ENCODE measurements at places on chromosomes 2 and 18.

- DNase-seq, result no peak
These were observed 28.2 kb upstream of the CYRIA start for GRCh38 chr2:16693854-16694253.

DNA sequence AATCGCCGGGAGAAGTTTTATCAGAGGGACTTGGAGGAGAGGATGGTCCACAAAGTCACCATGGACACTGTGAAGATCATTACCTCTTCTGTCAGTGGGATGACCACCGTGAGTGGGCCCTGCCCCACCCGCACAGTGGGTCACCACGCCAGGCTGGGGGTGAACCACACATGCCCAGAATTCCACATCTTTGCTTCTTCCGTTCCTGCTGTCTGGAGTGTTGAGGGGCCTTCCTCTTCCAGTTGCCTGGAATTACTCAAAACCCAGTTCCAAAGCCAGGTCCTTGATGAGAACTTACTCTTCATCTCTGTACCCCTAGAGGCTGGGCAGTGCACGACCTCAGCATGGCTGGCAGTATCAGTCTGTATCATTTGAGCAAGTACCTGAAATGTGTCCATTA lies 22.1 kb downstream of the MROH2A start:
- DNase-seq, result no peak

DNA sequence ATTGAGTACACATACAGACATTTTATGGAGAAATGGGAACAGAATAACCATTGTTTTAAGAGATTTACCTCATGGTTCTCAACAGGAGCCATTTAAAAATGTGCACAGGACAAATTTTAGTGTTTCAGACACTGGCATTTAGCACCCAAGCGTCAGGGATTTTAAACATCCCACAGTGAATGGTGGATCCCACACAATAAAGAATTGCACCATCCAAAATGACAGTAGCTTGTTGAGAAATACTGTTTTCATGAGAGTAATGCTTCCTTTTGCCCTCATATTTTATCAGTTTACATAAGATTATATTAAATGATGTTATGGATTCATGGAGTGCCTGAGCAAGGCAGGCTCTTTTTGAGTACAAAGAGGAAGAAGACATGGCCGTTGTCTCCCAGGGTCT lies 54.0 kb downstream of the MFSD6 start:
- DNase-seq, result no peak

DNA sequence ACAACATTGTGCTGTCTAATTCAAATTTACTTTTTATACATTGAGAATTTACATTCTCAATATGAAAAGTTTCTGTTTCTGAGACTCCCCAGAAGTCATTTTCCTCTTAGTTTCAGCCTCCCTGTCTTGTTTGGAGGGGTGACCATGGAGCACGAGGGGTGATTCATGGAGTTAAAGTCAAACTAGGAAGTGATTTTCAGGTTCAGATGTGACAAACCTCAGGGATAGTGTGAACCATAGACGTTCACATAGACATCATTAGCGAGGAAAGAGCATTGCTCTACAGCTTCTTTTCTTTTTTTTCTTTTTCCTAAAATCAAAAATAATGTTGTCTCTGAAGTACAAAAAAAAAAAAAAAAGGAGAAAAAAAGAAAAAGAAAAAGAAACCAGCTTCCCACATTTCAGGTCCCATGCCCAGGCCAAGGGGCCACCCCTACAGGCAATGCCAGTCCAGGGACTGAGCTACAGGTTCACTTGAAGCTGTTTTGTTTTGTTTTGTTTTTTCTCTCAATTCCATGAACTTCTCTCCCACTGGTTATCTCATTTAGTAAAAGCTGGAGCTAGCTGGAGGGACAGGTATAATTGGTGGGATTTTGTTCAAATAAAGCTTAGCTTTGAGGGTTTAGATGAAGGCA lies 18.1 kb upstream of the LCLAT1 start:
- DNase-seq, result no peak
